Endothelial cell (in vitro differentiated cells): ENCODE measurements at places on chromosomes 6 and 20. TPM values are rescaled to one million over a fixed set of nuclear protein-coding genes. Genes with fewer than 3 reads are reported as not detected.

DNA sequence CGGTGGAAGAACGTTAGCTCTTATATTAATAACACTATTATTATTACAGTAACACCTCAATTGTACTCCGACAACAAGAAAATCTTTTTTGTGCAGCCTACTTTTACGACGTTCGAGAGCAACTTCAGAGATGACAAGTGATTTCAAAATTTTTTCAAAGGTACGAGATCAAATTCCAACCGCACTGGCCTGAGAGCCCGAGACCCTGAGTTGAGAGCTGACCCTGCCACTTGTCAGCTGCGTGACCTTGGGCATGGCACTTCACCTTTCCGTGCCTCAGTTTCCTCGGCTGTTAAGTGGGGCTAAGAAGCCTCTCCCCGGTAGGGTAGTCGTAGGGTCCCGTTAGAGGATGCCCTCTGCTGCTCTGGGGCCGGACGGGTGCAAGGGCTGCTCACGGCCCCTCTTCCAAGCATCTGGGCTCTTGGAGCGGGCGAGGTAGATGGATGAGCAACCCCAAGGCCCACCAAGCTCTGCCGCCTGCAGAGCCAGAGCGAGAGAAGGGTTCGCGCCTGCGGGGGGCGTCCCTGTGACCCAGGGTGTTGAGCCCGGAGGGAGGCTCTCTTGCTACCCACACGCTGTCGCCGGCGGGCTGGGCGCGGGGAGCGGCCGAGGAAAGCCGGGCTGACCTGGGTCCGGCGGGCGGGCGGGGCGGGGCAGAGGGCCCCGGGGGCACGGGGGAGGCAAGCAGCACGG lies 510 bp downstream of the NDRG3 start:
- DNase-seq = no peak

GRCh38 chr6:107668743-107669474 lies 155.2 kb downstream of the SCML4 start:
- DNase-seq = no peak

The HSPA1L gene
- 0.82 TPM for total RNA-seq

The LTA gene
- total RNA-seq = not detected

DNA sequence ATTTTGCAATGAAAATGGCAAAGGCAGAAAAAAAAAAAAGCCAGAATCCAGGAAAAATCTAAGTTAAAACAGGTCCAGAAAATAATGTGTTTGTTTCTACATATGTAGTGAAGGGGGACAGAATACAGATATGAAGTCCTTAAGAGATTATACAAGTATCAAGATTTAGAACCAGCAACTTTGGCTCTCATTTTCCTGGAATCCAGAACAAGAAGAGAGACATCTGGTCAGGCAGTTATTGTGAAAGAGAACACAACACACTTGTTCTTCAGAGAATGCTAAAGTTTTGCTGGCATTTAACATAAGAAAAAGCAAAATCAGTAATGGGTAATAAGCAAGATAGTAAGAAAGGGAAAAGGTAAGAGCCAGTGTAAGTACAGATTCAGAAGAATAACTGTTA lies 21.1 kb downstream of the BAG2 start:
- no peak for DNase-seq

DNA sequence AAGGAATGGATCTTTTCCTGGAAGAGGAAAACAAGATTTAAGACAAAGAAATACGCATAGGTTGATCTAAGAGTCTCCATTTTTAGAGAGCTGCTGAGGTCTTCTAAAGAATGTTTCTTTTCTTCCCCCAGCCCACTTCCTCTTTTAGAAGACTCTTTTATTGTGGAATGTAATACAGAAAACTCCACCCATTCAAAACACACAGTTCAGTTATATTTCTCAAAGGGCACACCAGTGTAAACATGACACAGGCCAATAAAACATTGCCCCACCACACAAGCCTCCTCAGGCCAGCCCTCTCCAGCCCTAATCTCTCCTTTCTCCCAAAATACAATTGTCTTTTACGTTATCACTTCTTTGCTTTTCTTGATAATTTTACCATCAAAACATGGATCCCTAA lies 42.8 kb downstream of the SLC35B3 start:
- no peak for DNase-seq

GRCh38 chr6:111870051-111870741 lies 3.1 kb downstream of the FYN start:
- DNase-seq = no peak

- DNase-seq = no peak
These were observed 39.6 kb downstream of the SLC23A2 start for GRCh38 chr20:4961746-4962145.

GRCh38 chr6:28764014-28764723 lies 159.6 kb downstream of the TRIM27 start:
- DNase-seq = no peak

GRCh38 chr20:1388253-1388652 lies 4.6 kb downstream of the FKBP1A start:
- DNase-seq = no peak

GRCh38 chr6:20882014-20882413 lies 347.8 kb downstream of the CDKAL1 start:
- DNase-seq = no peak

GRCh38 chr6:156645097-156645496 lies 132.1 kb upstream of the ARID1B start:
- DNase-seq = no peak

DNA sequence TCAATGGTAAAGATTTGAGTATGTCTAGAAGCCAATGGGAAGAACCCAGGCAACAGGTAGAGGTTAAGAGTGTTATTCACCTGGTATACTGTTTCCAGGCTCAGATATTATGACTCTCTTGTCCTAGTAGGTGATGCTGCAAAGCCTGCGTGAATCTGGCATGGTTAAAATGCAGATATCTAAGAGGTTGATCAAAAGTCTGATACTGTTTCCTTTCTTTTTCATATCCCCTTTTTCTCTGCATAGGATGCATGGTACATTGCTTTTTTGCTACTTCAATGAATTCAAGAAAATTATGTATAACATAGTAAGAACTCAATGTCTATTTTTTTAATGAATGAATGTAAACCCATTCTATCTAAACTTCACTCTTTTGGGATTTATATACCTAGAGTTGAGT lies 284.3 kb upstream of the KHDRBS2 start:
- no peak for DNase-seq

The MUCL3 gene
- not detected for total RNA-seq

DNA sequence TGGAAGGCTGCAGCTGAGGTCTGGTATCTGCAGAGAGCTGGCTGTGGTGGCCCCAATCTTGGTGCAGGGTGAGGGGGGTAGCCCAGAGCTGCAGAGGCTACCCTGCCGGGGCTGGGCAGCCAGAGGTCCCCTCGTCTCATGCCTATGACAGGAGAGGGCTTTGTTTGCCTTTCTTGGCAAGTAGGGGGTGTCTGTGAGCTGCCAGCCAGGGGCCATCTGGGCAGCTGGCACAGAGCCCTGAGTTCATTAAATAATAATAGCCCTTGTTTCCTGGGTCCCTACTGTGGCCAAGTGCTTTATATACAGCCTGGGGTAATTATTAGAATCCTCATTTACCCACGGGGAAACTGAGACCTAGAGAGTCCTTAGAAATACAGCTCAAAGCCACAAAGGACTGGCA lies 66.6 kb downstream of the EZR start:
- DNase-seq = no peak

- DNase-seq = no peak
These were observed 21.9 kb downstream of the TBXT start for GRCh38 chr6:166145751-166146150.

The POLR1C gene
- 30.7 TPM for total RNA-seq

DNA sequence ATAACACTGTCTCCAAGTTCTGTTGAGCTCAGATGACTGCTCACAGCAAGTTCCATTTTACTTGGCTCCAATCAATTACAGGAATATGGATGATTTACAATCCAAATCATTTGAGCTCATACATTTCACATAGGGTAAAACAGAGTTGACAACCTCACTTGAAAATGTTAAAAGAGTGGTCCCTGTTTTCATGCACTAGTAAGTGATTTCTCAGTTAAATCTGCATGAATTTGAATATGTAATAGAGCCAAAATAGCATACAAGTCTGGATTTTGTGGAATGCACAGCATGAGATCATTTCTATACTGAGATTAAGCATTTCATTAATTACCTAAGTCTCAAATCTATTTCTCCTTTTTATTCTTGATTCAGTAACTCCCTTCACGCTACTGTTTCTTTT lies 217.6 kb downstream of the SIM1 start:
- no peak for DNase-seq

The OSBPL2 gene
- 39.5 TPM for total RNA-seq

The MYB gene
- total RNA-seq = 23.3 TPM

DNA sequence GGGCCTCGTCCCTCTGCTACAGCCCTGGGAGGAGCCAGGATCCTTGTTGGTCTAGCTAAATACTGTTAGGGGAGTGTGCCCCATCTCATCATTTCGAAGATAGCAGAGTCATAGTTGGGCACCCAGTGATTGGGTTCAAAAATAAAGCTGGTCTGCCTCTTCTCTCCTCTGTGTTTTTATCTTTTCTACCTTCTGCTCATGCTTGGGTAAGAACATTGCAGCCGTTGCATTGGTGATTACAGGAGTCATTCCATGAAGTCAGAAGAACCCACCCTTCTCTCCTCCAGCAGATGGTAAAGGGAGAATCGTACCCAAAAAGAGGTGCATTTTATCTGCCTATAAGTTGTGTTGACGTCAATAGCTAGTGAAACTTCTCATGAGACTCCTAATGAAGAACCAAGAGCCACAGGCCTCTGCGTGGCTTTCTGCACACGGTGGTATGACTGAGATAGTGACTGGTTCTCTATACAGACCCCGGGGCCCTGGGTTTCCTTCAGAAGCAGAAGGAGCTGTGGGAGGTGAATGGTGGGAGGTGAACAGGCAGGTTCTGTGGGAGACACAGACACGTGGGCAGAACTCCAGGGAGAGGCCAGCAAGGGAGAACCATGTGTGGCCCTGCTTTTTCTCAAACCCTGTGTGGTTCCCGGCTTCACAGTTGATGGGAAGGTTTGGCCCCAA lies 5.7 kb upstream of the FAM209A start:
- no peak for DNase-seq

The FAM83C gene
- not detected for total RNA-seq

- DNase-seq = no peak
These were observed 43.2 kb downstream of the SESN1 start for GRCh38 chr6:109051301-109052017.

The TSPO2 gene
- not detected for total RNA-seq

DNA sequence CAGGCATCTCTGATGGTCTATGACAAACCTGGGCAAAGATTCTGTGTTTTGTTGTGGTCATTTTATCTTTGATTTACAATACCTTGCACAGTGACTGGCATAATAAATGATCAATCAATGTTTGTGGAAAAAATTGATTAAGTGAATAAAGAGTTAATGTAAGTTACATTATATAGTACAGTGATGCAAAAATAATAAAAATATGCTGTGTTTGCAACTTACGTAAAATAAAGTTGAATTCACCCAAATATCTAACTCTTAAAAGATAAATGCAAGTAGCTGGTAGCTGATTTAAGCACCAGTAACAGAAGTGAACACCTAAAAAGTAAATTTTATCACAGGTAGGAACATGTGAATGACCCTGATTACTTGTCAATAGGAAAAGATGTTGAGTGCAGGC lies 176.0 kb upstream of the THEMIS start:
- DNase-seq = no peak

The SLC22A7 gene
- total RNA-seq = not detected
